ENCODE measurements at places on chromosomes 2 and 18.

DNA sequence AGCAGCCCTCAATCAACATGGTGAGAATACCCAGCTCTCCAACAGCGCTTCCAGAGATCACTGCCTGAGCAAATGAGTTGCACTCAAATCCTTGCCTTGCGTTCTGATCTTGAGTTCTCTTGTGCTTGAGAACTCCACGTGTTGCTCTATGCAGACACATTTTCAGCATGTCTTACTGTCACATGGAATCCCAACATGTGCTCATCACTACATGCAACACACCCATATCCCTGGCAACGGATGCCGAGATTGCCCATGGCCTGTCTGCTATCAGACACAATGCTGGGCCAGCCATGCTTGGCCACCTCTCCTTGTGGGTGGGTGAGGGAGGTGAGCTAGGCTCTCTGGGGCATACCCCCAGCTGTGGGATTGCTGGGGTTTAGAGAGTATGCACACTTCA is 91.9 kb upstream of the LDAH start:
- no peak for DNase-seq

DNA sequence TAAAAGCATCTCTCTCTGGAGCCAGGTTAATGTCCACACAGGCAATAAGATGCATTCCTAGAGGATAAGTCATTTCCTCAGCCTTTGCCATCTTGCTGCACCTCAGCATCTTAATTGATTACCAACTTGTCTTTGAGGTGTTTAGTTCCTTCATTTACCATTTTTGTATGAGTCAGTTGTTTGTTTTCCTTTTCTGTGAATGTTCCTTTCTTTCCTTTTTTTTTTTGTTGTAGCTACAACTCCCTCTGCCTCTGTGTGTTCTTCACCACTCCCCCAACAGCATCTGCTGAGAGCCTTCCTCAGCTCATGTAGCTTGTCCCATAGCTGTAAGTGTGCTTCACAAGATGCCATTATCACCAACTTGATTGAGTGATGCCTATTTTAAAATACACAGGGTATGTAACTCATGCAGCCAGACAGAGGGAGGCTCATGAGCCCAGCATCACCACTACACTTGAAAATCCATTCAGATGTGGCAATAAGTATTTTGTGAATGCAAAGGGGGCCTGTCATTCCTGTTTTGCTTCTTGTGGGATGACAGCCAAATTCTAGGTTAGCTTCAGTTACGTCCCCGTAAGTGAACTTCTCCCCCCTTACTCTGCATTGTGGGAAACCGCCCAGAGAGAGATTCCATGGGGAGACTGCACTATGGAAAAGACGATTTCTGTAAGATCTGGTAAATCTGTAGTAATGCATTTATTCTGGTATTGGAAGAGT is 315.9 kb upstream of the ZEB2 start:
- DNase-seq = no peak

GRCh38 chr2:181203412-181203811 is 223.0 kb downstream of the UBE2E3 start:
- DNase-seq = no peak

- DNase-seq = no peak
These were observed 795.8 kb upstream of the SALL3 start for GRCh38 chr18:78183815-78184214.

- DNase-seq = no peak
These were observed 149.9 kb downstream of the SEPTIN10 start for GRCh38 chr2:109463891-109464290.

DNA sequence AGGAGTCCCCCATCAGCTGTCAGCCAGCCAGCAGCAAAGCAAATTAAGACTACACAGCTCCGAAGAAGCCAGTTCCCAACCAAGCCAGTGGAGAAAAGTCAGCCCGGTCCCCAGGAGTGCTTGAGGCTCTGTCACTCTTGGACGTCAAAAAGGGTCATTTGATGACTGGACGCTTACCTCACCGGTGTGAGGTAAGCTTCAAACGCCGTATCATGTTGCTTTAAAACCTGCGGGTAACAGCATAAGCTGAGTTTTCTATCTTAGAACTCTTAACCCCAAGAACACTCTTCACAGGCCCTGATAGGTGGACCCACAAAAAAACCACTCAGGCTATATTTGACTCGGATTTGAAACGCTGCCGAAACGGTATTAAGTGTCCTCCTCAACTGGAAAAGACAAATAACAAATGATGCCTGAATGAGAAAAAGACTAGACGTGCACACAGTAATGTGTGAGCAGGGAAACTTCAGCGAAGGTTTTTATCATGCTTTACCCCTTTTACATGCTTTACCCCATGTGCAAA is 682 bp upstream of the LNPK start:
- no peak for DNase-seq

GRCh38 chr2:152609154-152609553 is 108.1 kb downstream of the PRPF40A start:
- no peak for DNase-seq

GRCh38 chr2:217462121-217462520 is 540.7 kb downstream of the TNS1 start:
- no peak for DNase-seq

DNA sequence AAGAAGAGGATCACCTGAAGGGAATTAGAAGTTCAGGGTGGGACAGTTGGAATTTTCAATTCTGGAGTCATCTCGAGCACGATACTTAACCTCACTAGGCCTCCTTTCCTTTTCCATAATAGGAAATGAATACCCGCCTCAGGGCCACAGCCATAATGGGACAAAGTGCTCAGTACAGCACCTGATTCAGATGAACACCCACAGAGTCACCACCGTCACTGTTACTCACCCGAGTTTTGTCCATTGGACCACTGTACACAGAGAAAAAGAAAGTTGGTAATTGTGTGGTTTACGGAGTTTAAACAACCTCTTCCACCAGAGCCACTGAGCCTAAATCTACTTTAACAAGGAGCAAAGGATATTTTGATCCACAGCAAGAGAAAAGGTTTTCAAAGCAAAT is 122.0 kb upstream of the NDUFV2 start:
- DNase-seq = no peak
